T-helper 17 cell (primary cell): ENCODE measurements at places on chromosomes 5 and 9. TPM values are rescaled to one million over a fixed set of nuclear protein-coding genes. Genes with fewer than 3 reads are reported as not detected.

- DNase-seq, result no peak
Measured at GRCh38 chr9:93264338-93265125, 80.6 kb downstream of the WNK2 start.

DNA sequence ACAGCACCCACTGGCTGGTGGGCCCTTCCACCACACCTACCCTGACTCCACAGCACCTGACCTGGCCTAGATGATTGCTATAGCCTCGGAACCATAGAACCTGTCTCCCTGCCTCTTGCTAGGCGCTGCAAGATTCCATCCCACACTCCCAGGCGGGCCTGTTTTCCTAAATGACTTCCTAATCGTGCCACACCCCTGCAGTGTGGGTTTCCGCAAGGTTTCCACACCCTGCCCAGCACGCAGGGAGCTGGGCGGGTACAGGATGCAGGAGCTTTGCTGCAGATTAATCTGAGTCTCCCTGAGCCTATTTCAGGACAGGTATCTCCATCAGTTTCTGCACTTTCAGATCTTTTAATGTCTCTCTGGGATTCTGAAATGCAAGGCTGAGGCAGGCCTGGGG, 62.9 kb downstream of the SHB start:
- no peak for DNase-seq

DNA sequence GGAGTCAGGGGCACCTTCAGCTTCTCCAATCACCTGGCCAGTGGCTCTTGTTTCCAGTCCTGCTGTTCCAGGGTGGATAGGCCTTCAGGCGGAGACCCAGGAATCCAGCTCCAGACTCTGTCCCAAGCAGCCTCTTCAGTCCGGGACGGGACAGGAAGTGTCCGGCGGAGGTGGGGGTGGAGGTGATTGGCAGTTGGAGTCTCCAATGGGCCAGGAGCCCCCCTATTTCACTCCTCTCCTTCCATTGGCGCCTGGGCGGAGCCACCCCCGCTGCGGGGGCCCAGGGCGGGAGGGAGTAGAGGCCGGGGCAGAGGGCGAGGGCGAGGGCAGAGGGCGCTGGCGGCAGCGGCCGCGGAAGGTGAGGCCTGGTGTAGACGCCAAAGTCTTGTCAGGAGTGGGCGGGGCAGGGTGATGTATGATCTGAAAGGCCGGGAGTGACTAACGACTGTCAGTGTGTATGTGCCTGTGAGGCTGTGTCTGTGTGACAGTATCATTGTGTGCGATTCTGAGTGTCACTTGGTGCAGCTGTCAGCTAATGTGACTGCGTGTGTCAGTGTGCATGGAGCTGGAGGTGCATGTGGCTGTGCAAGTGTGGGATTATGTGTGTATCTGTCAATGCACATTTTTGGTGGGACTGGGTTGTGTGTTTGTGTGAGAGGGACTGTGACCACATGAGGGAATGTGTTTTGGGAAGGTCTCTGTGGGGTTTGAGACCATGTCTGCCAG, at the start of gene IL11RA:
Gene IL11RA, plus strand, starts transcription at position 310 of the 726 bp plus-strand sequence. CDS start 3,033 bp downstream, outside the sequence.
- no peak for DNase-seq

DNA sequence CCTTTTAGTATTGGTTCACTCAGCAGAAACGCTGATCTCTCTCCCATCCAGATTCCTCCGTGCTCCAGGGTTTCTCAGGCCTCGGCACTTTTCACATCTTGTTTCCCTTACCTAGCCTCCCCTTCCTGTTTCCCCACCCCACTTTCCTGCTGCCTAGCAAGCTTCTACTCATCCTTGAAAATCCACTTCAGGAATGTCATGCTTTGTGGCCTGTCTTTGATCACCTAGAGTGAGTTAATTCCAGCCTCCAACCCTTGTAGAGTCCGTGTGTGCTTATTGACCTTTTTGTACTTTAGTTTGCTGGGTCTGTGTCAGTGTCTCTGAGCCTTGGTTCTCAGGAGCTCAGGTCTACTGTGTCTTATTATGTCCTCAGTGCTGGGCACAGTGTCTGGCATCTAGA, 116.6 kb downstream of the AOPEP start:
- no peak for DNase-seq

DNA sequence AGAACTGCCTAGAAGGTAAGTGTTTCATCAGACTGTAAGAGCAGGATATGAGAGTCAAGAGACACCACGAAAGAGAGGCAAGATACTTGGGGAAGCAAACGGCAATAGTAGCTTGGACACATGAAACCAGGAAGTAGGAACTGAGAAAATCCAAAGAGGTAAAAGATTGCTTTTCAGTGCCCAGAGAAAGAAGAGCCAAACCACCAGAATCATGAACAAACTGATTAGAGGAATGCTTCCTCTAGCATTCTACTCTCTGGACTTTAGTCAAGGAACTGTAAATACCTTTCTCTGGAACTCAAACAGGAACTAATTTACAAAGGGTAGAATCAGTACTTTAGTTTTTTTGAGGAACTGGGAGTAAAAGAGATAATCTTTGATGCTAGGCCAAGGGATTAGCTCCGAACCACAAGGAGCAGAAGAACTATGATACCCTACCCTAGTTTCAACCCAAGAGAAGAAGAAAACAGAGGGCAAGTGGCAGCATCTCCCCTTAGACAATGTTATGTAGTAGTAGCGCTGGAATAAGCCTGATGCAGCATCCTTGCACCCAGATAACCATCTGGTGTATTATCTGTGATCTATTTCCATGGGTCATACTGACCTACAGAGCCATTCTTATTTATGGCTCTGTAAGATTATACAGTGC, 41.3 kb downstream of the EFCAB9 start:
- no peak for DNase-seq

DNA sequence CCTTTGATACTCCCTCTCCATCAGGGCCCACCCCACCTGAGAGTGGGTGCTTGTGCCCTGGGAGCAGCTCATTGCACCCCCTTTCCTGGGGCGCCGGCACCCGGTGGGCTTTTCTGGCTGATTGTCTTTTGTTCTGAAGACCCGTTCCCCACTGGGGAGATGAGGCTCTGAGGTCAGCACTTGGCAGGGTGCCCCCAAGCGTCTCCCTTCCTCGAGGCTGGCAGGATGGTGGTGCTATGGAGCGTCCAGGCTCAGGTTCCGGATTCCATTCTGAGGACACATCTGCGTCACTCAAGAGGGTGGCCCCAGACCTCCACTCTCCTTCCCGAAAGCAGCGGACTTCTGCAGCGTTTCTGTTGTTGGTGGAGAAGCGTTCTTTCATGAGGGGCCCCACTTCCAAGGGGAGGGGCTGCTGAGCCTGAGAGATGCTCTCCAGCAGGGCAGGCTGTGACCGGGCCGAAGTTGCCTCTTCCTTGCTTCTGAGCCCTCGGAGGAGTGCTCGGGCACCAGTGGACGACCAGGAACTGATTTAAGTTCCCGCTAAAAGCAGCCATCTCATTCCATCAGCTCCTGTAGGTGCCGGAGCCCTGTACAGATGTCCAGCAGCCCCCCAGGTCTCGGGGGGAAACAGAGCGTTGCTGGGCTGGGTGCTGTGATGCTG, 42.2 kb downstream of the COL5A1 start:
- DNase-seq, result no peak

GRCh38 chr9:126485662-126486061, 128.1 kb upstream of the LMX1B start:
- no peak for DNase-seq

- no peak for DNase-seq
Measured at GRCh38 chr5:96691503-96692303, 29.5 kb downstream of the CAST start.

DNA sequence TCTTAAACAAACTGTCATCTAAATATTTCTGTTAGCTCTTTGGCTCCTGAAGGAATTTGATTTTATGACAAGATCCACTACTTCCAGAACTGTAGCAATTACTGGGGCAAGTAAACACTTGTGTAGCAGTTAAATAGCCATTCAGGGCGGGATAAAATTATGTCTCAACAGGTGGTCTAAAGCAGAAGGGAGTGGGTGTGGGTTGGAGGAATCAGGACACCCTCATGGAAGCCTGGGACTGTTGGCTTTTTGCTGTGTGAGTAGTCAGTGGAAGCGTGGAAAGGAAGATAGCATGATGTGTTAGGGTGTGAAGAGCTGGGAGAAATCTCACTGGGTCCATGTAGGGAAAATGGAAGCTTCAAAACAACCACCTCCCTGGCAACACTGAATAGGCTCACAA, 127.1 kb downstream of the FBXL7 start:
- no peak for DNase-seq

DNA sequence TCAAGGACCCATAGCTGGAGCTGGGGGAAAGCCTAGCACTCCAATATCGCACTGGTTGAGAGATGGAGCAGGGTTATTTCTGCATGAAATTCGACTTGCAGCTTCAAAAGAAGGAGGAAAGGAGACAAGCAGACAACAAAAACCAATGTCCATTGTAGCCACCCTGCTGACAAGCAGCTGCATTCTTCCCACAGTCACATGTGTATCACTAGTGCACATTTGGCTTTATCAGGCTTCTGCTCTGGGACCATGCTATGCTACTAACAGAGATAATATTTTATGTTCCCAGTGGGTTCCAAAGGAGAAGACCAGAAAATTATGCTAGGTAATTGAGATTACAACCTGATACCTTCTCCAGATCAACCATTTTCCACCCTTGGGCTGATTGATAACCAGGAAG, 59.7 kb downstream of the MFAP3 start:
- DNase-seq, result no peak

DNA sequence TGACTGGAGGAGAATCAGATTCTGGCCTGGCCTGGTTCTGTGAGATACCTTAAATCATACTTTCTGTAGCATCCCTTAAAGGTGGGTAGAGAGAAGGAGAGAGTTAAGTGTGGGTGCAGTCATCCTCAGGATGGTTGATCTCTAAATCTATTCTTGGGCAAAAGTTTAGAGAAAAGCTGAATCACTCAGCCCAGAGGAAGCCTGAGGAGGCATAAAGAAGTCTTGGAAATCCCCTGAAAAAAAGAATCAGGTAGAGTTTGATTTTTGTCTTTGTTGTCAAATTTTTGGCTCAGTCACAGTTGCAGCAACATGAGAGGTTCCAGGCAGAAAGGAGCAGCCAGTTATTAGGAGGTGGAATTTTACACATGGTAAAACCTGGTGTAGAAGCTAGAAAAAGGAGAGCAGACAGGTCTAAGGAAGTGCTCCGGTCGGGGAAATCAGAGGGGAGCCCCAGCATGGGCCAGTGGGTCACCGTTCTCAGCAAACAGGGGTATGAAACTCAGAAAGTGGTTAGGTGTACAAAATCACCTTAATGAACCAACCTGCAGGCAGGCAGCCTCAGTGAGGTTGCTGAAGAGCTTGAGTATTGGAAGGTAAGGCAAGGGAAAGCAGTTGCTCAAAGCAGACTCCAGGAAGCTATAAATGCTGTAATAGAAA, 116.2 kb upstream of the CNTLN start:
- no peak for DNase-seq

GDF9 gene
- 0.94 TPM for total RNA-seq

OGN gene
- 0.52 TPM for total RNA-seq
